ENCODE measurements at places on chromosomes 12 and 14.
A peak's percentile ranks its signal among the peaks of the same experiment; 100 is the strongest.

GRCh38 chr12:96136725-96137378 lies 57.3 kb upstream of the ELK3 start:
- DNase-seq: no peak

- DNase-seq: peak; percentile 44
These were observed 1.4 kb upstream of the HSP90AA1 start for GRCh38 chr14:102088012-102088792.

- DNase-seq: no peak
These were observed 105.1 kb downstream of the BMP4 start for GRCh38 chr14:53851394-53852090.

DNA sequence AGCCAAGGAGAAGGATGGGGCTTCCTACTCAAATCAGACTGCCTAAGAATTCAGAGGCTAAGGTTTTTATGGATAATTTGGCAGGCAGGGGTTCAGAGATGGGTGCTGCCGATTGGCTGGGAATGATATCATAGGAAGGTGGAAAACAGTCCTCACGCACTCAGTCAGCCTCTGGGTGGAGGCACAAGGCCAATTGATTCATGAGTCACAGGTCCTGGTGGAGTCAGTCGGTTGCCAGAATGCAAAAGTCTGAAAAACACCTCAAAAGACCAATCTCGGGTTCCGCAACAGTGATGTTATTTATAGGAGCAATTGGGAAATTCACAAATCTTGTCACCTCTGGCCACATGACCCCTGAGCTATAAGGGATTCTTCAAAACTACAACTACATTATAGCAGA lies 105.5 kb downstream of the GXYLT1 start:
- DNase-seq: no peak

GRCh38 chr12:128165387-128165786 lies 101.6 kb upstream of the TMEM132C start:
- no peak for DNase-seq

DNA sequence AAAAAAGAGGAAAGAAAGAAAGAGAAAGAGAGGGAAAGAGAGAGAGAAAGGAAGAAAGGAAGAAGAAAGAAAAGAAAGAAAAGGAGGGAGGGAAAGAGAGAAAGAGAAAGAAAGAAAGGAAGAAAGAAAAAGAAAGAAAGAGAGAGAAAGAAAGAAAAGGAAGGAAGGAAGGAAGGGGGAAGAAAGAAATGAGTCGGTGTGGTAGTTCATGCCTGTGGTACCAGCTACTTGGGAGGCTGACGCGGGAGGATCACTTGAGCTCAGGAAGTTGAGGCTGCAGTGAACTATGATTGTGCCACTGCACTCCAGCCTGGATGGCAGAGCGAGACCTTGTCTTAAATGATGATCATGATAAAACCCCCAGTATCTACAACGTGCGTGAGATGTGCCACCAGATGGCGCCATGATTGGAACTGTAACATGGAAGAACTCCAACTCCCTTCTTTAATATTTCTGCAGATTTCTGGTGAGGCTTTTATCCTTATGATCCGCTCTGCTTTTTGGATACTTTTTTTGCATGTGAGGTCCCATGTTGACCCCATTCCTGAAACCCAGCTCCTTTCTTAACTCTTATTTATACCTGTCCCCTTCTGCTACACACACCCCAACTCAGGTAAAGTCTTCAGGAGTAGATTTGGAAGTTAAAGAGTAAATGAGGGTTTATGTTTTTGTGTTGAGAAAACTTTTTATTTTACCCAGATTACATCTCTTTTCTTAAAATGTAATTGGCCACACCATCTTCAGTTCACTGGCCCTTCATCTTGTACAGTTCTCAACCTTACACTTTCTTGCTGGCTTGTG lies 25.6 kb downstream of the RNASE10 start:
- DNase-seq: peak; percentile 62

DNA sequence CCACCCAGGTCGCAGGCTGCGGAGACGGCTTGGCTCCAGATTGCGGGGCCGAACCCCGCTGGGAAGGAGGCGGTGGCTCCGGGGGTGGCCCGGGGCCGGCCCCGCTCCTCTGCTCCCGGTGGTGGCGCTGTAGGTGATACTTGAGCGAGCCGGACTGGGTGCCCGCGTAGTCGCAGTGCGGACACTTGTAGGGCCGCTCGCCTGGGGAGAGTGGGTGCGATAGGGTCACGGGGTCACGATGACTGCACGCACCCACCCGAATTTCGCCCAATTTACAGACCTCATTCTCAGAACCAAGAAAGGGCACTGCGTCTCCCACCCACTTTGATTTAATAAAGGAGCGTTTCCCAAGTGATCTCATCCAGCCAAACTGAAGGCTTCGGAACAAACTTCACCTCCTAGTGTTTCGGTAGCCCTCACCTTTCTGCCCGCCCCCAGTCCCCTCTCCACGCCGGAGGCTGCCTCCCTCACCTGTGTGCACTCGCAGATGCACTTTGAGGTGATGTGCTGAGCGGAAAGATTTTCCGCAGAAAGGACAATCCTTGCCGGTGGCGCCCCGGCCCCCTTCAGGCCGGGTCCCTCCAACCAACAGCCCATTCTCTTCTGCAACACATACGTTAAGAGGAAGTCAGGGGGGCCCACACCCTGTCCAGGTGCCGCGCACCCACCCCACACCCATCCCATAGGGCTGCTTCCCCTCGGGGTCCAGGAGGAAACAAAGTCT lies 7.4 kb downstream of the ZNF219 start:
- no peak for DNase-seq

GRCh38 chr14:54362089-54362504 lies 34.7 kb upstream of the CDKN3 start:
- DNase-seq: no peak

- DNase-seq: no peak
These were observed 28.4 kb downstream of the SLC7A8 start for GRCh38 chr14:23154964-23155587.

DNA sequence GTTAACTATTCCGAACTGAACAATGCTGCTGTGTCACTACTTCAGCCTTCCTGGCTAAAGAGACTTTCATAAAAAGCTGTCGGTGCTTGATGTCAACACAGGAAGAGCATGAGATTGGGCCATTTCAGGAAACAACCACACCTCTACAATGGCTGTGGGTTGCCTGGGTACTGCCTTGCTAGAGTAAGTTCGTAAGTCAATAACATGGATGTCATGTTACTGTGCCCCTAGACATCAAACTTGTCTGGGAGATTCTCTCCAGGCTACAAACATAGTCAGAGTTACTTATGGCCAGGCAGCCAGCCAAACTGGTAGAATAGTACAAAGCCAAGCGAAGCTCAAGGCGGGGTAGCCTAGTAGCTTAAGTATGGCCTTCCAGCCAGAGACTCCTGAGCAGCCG lies 23.1 kb downstream of the MAX start:
- no peak for DNase-seq

DNA sequence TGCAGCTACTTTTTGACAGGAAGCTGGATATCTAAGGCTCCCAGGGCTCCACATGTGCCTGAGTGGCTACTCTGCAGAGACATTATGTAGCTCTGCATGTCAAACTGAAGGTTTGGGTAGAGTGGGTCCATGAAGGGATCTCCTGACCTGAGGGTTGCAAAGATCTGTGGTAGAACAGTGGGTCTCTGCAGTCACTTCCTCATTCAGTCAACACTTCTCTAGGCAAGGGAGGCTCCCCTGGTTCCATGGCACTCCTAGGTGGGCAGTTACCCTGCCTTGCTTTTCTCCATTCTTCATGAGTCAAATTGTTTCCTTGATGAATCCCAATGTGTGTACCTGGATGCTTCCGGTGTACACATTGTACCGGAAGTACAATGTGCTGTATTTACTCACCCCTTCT lies 57.4 kb downstream of the CMAS start:
- DNase-seq: no peak

DNA sequence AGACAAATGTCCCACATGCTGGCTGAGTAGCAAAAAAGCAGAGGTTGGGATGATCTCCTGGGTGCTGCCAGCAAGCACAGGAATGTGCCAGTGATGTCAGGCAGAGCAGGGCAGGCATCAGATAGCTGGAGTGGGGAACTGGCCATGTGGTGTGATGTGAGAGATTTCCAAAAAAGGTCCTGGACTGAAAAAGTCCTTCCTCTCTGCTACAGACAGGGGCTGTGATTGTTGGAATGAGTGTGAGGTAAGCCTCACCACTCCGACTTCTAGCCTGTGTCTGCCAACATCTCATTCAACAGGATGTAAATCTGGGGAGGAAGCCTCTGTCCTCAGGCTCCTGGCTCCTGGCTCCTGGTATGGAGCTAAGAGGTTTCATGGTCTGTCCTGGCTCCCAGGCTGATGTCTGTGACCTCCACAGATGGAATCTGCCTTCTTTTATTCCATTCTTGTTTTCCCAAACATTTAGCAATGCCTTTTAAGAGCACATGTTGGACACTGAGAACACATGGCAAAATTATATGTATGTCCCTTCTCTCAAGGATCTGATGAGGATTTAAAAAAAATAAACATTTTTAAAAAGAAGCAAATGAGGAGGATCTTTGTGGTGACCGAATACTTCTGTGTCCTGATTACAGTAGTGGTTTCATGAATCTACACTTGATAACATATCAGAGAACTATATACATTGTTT lies 50.1 kb upstream of the STK38L start:
- DNase-seq: no peak

DNA sequence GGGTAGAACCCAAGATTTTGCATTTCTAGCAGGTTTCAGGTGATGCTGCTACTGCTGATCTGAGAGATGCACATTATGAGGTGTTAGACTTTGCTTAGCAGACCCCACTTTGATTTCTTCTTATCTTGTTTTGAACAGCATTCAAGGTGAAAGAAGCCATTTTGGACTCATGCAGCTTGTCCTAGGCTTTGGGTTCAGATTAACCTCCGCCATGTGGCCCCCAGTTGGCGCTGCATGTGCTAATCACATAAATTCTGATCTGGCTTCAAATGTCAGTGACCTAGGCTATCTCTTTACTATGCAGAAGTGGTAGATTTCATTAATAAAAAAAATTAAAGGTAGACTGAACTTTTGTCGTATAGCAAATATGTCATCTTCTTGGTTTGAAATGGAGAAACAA lies 89.8 kb upstream of the DYRK2 start:
- no peak for DNase-seq

DNA sequence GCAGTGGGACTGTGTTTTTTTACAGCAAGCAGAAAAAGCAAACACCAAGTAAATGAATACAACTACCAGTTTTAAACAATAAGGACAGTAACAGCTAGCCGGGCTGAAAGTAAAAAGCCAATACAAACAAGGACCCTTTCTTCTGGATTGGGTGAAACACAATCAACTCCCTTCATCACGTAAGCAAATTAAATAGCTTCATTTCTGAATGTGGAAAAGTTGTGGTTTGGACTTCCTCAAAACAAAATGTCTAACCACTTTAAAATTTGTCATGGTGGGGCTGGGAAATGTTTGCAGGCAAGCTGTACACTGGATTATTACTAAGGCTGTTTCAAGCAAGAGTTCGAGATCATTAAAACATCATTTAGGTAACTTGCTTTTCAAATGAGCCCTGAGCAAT lies 47.4 kb downstream of the TCHP start:
- DNase-seq: no peak

- DNase-seq: no peak
These were observed 3.4 kb downstream of the PTHLH start for GRCh38 chr12:27968972-27969623.

DNA sequence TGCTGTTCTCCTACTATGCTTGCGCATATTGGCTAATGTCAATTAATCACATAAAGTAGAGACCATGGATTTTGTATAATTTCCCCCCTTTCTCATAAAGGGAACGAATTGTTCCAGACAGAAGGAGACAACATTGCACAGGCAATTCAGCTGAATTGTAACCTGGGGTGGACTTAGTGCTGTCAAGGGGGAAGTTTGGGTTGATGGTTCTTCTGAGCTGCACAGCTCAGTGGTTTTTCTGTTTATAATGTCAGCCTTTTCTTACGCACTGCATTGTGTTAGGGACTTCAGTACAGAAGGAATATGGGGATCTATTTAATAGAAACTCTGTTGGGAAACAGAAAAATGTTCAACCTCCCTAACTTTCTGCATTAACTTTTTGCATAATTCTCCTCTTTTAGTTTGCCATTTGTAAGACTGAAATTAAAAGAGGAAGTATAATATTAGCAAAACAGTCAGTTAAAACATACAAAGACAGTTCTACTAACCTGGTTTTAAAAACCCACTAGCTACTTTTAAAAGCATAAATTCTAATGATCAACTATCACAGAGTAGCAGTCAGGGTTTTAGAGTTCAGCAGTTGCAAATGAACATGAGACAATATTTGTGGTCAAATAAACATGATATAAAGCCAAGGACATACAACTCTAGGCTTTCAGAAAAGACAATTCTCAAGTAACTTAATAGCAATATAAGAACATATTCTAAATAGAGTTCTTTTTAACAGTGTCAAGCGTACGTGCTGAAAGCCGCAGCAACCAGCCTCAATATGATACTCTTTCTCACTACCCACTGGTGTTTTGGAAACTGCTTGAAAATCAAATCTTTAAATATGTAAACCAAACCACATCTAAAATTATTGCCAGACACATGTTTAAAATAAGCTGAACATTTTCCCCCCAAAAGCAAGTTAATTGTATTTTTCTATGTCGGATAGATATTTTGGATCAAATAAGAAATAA lies 393.0 kb downstream of the FSCB start:
- no peak for DNase-seq

- DNase-seq: no peak
These were observed 29.0 kb downstream of the PAPLN start for GRCh38 chr14:73266317-73266716.

- no peak for DNase-seq
These were observed 24.0 kb downstream of the POLE start for GRCh38 chr12:132662901-132663755.

GRCh38 chr14:22544881-22545420 lies 44.1 kb downstream of the DAD1 start:
- DNase-seq: no peak

DNA sequence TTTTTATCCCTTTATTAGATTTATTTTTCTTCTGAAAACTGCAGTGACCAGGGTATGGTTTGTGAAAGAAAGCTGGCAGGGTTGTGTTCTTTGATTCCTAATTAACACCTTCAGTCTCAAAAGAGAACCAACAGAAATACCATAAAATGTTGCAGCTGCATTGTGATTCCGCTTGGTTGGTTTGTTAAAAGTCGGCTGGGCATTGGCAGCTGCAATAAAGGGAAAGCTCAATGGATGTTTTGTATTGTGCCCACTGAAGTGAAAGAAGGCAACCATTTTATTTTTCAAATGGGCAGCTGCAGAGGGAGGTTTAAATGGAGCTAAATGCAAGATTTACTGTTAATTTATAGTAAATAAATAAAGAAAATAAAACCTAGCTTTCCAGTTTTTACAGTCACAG lies 16.7 kb downstream of the LGR5 start:
- no peak for DNase-seq

GRCh38 chr14:92248696-92249095 lies 74.3 kb upstream of the SLC24A4 start:
- DNase-seq: no peak

Data from stimulated activated CD4-positive, alpha-beta T cell treated with anti-CD3 and anti-CD28 coated beads, Interleukin-2, amount 100 ng/mL, for 48 hours (primary cell).